ENCODE measurements at places on chromosomes 12 and 14.

DNA sequence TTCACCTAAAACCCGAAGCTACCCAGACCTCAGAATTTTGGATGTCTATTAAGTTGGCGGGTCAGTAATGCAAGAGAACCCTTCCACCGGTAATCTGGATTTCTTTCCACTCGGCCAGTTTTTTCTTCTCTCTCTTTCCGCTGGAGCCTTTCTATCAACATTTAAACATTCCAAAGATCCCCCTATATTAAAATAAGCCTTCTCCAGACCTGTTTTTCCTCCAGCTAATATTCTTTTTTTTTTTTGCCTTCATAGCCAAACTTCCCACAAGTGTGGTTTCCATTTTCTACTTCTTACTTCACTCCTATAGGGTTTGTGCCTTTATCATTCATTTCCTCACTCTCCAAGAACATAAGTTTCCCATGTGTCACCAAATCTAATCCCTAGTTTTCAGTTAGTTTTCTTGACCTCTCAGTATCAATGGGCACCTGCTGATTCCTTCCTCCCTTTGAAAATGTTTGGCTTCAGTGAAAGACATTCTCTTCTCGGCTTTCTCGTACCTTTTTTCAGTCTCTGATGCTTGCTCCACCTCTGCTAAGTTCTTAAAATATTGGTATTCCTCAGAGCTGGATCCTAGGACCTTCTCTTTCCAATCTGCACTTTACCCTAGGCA, 583 bp upstream of the SDR39U1 start:
- DNase-seq = no peak

GRCh38 chr12:8078398-8078797, 3.7 kb upstream of the NECAP1 start:
- DNase-seq = no peak

DNA sequence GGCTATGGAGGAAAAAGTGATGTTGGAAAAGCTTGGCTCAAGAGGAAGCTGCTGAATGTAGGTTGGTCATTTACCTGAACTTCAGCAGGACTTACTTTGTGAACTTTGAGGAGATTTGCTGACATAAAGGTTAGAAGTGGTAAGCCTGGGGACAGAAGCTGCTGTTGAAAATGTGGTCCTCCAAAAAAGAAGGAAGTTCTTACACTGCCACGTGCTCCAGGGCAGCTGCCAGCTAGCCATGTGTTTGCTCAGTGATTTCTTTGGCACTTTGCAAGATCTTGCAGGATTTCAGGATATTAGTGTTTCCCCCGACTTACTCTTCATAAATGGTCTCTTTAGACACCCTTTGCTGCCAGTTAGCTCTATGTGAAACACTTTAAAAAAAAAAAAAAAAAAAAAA, 14.8 kb upstream of the DYRK2 start:
- no peak for DNase-seq

DNA sequence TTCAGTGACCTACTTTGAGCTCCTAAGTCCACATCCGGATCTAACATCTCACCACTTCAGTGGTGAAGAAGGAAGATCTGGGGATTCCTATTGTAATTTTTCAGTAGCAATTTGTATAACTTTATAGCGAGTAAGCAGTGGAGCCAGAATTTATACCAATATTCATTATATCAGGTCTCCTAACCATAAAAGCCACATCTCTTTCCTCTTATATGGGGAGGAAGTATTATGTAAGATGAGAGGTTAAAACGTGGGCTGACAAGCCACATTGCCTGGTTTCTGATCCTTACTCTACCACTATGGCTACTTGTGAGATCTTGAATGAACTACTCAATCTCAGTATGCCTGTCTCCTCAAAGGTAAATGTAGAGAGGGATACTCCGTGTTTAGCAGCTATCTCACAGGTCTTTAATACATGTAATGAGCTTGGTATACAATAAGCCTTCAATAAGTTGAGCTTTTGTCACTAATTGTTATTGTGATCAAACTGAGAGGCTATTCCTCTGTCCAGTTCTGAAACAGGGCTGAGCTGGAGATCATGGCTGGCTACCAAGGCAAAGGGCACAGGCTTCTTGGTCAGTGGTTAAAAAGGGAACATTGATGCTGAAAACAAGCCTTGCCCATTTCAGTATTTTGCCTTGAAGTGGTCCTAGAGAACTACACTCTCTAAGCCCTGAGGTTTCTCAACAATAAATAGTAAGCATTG, 3.3 kb upstream of the TMEM117 start:
- DNase-seq = no peak

GRCh38 chr12:31832740-31833729, 104.2 kb upstream of the AMN1 start:
- DNase-seq = no peak

All from activated CD8-positive, alpha-beta memory T cell treated with anti-CD3 and anti-CD28 coated beads for 48 hours (primary cell).